ENCODE measurements at places on chromosomes 16 and 17.

- DNase-seq, result no peak
Observed at GRCh38 chr17:42270596-42270995, 5.6 kb downstream of the STAT5B start.

- DNase-seq, result no peak
Observed at GRCh38 chr17:70208825-70209555, 39.7 kb downstream of the KCNJ2 start.

- DNase-seq, result no peak
Observed at GRCh38 chr16:25064937-25065336, 46.6 kb upstream of the LCMT1 start.

DNA sequence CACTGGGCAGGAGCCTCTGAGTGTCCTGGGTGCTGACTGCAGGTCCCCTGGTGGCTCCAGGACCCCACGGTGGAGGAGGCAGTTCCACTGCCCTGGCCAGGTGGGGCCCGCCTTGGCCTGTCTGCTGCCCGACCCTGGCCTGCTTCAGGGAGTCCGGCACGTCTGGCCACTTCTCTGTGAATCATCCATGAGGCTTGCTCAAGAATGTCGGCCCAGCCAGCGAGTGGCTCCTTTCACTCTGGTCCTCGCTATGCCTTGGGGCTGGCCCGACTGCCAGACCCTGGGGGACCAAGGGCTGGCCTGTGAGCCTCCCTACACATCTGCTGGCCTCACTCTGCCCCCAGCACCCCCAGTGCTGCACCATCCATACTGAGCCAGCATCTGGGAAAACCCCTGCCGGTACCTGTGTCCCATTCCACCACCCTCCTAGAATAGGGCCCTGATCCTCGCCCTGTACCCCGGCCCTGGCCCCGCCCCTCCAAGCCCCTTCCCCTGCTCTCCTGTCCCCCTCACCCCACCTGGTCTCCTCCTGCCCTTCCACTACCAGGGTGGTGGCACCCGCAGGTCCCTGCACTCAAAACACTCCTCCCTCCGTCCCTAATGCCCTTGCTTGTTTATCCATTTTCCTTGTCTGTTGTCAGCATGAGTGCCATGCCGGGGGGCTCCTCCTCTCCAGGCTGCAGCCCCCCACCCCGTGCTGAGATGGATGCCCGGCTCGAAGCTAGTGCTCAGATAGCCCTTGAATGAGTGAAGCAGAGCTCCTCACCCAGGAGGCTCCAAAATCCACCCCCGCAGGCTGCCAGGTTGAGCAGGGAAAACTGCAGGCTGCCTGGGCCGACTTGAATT lies 35.5 kb downstream of the ADCY7 start:
- peak; percentile 72 for DNase-seq

GRCh38 chr17:48021934-48022333 lies 15.7 kb downstream of the COPZ2 start:
- no peak for DNase-seq

DNA sequence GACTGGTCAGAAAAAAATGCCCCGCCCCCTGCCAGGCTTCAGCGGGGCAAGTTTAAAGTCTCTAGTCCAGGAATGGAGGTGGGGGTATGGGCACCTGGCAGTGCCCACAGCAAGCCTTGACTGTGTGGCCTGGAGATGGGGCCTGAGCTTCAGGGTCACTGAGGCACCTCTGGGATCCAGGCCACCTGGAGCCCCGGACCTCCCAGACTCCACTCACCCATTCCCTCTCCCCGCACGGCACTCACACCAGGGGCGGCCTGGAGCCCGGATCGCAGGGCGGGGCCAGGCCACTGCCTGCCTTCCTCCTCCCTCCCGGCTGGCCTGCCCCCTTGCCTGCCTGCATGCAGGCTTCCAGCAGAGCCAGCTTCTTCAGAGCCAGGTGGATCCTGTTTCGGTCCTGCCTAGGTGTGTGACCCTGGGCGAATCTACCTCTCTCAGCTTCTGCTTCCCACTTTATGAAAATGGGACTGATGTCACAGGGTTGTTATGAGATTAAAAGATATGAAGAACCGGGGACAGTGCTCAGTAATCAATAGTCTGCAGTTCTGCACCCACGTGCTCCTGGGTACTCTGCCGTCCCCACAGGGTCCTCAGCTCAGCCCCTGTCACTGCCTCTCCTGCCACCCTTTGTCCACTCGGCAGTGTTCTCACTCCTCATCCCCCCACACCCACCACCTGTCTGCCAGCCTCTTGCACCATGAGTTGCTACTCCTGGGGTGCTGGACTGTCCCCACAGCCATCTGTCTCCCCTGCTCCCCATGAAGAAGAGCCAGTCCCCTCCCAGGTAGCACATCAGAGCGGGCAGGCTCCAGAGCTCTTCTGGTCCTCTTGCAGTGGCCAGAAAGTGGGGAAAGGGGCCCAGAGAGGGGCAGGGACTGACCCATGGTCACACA lies 1.2 kb upstream of the TCAP start:
- DNase-seq, result no peak

DNA sequence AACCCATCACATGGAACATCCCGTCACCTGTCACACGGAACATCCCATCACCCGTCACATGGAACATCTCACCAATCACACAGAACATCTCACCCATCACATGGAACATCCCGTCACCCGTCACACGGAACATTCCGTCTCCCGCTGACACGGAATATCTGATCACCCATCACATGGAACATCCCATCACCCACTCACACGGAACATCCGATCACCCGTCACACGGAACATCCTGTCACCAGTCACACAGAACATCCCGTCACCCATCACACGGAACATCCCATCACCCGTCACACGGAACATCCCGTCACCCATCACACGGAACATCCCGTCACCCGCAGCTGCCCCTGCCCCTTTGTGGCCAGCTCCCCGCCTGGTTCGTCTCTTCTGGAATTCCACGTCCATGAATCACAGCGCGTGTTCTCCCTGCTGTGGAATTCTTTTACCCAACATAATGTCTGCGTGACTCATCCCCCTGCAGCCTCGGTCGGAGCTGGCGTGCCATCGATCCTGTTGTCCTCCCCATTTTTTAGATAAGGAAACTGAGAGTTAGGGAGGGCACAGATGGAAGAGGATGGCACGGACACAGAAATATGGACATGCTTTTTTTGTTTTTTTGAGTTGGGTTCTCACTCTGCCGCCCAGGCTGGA lies 5.6 kb downstream of the CPNE7 start:
- peak; percentile 48 for DNase-seq

- DNase-seq, result no peak
Observed at GRCh38 chr17:45287526-45288500, 25.9 kb upstream of the SPATA32 start.

DNA sequence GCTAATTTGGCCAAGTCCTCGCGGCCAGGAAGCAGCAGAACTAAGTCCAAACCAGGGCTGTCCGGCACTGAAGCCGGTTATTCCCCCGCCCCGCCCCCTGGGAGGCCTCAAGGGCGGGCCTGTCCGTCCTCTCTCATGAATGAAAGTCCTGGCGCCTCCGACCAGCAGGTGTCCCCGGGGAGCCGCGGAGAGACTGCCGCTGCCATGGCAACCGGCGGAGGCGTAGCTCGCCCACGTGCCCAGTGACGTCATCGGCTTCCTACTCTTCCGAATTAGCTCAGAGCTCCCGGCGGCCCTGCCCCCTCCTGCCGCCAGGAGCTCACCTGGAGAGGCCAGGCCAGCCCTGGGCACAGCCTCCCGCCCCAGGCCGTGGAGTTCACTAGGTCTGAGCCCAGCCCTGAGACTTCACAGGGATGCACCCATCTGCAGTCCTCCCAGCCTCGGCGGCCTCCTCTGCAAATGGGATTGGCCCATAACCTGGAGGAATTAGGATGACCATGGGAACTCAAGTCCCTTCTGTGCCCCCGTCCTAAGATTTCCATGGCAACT lies 1.3 kb downstream of the SPATA2L start:
- DNase-seq, result peak; percentile 98

DNA sequence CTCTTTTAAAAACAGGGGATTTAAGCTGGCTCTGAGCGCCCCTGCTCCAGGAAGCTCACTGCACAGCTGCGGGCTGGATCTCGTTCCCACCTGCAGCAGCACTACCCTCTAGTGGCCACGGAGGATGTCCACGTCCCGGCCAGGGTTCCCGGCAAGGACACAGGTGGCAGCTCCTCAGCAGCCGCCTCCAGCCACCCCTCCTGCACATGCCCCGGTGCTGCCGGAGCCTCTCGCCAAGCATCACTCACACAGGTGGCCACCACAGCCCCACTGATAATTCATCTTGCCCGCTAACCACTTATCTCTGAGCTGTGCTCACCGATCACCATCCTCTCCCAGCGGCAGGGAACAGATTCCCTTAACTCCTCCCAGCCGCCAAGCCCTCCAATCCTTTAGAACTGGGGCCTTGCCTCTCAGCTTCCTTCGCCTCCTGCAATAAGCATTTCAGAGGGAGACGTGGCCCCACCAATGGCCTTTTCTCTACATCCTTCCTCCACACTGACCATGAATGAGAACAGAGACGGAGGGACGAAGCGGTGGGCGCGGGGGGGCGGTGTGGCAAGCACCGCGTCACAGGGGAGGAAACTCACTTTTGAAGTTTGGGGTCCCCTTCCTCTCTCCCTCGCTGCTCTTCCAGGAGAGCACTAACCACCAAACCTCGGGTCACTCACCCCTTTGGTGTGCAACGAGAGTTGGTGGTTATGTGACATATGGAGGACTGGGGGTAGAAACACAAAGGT lies 222.1 kb downstream of the RBFOX3 start:
- DNase-seq, result peak; percentile 54

GRCh38 chr17:17740615-17741348 lies 59.5 kb downstream of the RAI1 start:
- peak; percentile 72 for DNase-seq

DNA sequence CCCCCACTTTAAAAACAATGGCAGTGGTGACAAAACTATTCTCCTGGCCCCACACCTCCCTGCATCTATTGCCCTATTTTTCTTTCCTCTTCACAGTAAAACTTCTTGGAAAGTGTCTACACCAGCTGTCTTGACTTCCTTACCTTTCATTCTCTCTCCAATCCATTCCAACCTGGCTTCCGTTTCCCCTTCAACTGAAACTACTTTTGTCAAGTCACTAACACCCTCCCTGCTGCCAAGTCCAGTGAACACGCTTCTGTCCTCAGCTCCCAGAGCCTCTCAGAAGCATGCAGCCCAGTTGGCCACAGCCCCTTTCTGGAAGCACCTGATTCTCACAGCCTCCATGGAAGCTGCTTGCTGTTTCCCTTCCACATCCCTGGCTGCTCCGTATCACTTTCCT lies 4.0 kb upstream of the SCN4A start:
- DNase-seq, result no peak

- DNase-seq, result peak; percentile 91
Observed at GRCh38 chr16:27867122-27868110, 196.1 kb downstream of the GSG1L start.

DNA sequence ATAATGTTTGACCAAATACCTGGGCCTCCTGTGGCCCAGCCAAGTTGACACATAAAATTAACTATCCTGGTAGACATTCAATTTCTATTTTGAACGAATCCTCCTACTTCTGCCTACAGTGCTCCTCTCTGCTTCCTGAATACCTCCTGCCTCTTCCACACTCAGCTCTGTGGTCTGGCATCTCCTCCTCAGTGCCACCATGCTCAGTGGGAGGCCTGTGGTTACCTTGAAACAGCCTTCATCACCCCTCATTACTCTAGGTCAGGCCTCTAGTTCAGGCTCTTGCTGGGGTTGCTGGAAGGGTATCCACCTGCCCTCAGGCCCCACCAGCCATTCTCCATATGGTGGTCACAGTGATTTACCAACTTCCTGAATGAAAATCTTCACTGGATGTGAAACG lies 5.1 kb downstream of the LYRM9 start:
- DNase-seq, result no peak

GRCh38 chr17:80408872-80409271 lies 6.1 kb upstream of the ENDOV start:
- DNase-seq, result no peak

DNA sequence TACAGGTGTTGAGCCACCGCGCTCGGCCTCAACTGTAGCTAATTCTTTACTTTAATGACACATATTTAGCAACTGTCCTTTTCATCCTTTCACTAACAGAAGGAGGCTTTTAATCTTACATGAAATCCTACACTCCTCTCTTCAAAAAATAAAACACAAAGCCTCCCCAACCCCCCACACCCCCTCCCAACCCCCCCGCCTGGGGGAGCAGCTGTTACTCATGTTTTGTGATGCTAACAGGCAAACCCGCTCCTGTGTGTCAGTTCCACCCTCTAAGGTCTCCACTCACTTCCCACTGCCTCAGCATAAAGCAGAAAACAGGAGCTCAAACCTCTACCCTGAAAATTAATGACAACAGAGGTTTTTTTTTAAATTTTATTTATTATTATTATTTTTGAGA lies 55.4 kb upstream of the SLC25A19 start:
- no peak for DNase-seq

- no peak for DNase-seq
Observed at GRCh38 chr16:79871906-79872305, 271.4 kb upstream of the MAF start.

GRCh38 chr17:924711-925475 lies 54.7 kb downstream of the NXN start:
- no peak for DNase-seq

DNA sequence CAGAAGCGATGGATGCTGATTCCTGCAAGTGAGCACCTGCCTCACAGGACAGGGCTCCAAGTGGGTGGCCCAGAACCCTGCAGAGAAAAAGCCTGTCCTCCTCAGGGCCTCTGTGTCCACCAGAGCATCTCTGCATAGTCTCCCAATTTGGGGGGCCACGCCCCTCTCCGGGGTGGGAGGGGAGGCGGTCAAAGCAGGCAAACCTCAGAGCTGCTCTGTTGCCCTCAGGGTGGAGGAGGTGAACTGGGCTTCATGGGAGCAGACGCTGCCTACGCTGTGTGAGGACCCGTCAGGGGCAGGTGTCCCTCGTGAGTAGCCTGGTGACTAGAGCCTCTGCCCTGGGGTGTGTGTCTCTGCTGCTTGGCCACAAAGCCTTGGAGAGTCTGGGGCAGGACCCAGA lies 19.3 kb downstream of the TRPV2 start:
- no peak for DNase-seq

- no peak for DNase-seq
Observed at GRCh38 chr16:19601083-19601976, 45.8 kb downstream of the VPS35L start.

GRCh38 chr17:29914819-29915537 lies 15.1 kb downstream of the SSH2 start:
- DNase-seq, result no peak

DNA sequence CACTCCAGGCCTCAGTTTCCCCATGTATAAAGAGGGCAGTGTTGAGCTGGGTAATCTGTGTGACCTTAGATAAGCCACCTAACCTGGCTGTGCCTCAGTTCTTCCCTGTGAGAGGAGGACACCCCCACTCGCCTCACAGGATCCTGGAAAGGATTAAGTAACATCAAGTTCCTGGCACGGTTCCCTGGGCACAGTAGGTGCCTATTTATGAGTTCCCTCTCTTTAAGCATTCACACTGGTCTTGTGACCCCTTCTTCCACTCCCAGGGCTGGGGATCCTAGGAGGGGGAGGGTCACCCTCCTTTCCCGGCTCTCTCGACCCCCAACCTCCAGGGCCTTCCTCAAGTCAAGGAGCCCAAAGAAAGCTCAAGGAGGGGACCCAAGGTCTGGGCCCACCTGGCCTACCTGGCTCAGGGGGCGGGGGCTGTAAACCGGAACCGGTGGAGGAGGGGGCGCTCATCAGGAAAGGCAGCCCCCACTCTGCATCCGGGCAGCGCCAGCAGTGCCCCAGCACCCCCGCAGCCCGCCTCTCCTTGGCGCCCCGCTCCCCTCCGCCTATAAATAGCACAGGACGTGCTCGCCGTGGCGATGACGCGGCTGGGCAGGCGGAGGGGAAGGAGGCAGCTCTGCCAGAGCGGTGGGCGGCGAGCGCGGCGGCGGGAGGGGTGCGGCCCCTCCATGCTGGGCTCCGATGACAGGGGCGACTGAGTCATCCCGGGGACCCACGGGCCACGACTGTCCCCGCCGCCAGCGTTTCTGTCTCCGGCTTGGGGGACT lies 9.4 kb downstream of the RPL19 start:
- DNase-seq, result peak; percentile 92
